ENCODE measurements at places on chromosomes 4 and X. TPM values are rescaled to one million over a fixed set of nuclear protein-coding genes. Genes with fewer than 3 reads are reported as not detected.

GRCh38 chr4:185730849-185731608, 81.0 kb downstream of the SORBS2 start:
- DNase-seq = no peak

- no peak for DNase-seq
Observed at GRCh38 chrX:53494436-53494835, 60.3 kb upstream of the HSD17B10 start.

- DNase-seq = no peak
Observed at GRCh38 chr4:138978028-138978585, 37.5 kb upstream of the NOCT start.

- DNase-seq = no peak
Observed at GRCh38 chr4:134470544-134470943, 269.0 kb upstream of the PABPC4L start.

DNA sequence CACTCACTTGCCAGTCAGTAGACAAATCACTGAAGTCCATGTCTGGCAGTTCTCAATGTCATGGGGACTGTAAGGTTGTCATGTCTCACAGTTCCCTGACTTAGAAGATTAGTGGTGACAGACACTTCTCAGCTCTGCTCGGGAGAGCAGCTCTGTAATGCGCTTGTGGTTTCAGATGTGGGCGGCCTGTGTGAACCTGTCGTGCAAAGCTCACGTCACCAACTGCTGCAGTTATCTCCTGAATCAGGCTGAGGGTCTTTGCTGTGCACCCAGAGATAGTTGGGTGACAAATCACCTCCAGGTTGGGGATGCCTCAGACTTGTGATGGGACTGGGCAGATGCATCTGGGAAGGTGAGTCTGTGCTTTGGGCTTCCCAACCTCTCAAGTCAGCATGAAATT, at the start of gene IL9R:
Gene IL9R (plus strand): TSS at position 261 of the 400 bp plus-strand sequence. CDS start 64 bp downstream, at position 325.
- DNase-seq = no peak

DNA sequence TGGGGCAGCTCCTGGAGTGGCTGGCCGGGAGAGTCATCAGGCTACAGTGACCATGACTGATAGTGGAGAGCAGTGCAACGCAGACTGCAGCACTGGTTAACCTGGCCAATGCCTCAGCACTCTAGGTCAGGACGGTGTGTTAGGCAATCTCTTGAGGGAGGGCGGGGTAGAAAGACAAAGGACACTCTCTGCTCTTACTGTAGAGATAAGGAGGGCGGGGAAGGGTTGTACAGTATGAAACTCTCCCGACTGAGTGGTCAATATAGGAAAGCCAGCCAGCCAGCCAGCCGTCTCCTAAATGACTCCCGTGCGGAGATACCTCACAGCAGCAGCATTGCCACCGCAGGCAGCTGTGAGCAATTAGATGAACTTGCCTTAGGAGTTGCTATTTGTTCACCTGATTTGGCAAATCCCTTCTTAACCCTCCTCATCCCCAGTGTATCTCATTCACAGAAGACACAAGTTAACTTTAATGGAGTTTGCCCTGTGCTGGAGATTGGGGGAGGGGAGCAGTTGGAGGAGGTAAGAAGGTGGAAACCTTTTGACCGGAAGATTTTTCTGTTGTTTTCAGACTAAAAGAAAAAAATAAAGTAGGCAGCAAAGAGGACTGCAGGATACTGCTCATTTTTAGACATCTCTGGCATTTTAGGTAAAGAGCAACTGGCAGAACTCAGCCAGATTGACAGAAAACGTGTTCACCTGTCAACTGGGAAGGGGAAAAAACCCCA, 330.5 kb downstream of the HNRNPD start:
- DNase-seq = no peak

DNA sequence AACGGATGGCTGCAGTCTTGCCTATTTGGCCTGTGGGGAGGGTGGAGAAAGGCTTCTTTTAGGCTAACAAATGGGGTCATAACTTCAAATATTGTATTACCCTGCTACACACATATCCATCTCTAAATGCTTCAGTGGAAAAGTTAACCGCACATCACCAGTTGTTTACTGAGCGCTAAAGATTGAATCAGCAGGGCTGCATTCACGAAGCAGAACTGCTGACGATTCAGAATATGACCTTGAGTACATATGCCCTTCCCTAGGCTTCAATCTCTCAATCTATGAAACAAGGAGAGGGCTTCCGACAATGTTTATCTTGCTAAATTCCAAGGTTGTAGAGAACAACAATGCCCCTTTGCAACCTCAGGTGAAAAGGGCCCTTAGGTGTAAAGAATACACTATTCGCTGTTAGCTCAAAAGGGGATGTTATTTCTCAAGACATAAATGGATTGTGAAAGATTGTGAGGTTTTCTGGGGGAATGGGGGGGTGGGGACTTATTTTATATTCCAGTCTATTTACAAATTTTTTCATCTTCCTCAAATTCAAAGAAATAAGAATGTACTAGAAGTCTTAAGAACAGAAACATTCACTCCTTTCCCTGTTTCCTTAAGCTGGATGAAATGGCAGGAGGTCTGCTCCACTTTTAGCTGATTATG, 2.6 kb upstream of the ATP6AP2 start:
- no peak for DNase-seq

GRCh38 chr4:65968831-65969558, 298.7 kb upstream of the EPHA5 start:
- no peak for DNase-seq

DNA sequence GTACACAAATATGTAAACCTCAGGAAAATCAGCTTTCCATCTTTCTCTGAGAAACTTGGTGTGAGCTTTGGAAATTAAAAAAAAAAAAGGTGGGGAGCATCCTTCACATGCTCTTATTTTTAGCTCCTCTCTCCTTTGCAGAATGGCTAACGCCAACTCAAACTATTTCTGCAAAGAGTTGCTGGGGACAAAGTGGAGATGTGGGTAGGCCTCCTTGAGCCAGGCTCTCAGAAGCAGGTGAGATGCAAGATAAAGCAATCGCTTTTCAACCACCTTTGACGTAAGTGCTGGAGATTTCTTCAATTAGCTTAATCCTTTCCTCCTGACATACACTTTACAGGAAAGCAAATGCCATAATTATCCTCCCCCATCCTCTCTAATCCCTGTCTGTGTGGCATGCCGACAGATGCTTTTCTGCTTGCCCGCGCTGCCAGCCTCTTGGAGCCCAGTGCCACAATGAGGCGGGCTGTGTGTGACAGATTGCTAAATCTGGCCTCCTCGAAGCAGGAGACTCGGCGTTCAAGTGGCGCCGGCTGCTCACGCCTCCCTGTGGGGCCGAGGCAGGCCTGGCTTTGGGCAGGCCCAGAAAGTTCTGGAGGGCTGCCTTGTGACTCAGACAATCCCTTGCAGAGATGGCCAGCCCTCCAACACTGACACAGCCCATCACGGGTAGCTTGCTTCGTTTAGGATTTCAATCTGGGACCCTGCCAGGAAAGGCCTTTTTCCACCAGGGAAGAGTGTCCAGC, 64.9 kb upstream of the SOD3 start:
- DNase-seq = peak; percentile 63

NAP1L3 gene
- 14.1 TPM for total RNA-seq

ADH5 gene
- total RNA-seq = 213 TPM

All from heart right ventricle (tissue), 16 donors.